Activated T-helper 1 cell treated with Interleukin-2 at 50 U/mL for 16 hours (primary cell): ENCODE measurements at places on chromosomes 3 and 15.

DNA sequence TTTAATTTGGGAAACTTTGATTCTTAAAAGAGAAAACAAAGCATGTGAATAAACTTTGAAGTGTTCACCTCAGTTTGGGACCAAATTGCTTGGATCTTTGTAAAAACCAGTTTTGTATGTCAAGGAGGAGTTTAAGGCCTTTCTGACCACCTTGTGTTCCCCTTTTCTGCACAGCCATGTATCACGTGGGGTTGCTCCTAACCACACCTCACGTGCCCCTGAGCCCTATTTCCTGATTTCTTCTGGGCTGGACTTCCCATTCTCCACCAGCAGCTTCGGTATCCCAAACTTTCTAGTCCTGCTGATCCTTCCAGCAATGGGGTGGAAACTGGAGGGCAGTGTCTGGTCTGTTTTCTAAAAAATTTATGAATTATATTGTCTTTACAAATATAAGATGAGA lies 76.4 kb upstream of the STT3B start:
- no peak for DNase-seq

DNA sequence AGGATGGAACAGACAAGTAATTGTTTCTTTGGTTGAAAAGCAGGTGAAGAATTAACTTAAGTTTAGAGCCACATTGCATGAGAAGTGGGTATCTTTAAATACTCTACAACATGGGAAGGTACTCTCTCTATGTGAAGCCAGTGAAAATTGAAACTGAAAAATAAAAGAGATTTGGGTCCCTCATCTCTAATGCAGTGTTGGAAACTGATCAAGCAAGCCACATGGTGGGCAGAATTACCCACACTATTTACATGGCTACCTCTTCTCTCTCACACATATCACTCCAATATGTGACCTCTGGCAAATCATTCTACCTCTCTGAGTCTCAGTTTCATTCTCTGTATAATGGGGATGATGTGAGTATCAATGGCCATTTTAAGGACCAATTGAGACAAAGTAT lies 339.0 kb downstream of the IL5RA start:
- DNase-seq, result no peak

DNA sequence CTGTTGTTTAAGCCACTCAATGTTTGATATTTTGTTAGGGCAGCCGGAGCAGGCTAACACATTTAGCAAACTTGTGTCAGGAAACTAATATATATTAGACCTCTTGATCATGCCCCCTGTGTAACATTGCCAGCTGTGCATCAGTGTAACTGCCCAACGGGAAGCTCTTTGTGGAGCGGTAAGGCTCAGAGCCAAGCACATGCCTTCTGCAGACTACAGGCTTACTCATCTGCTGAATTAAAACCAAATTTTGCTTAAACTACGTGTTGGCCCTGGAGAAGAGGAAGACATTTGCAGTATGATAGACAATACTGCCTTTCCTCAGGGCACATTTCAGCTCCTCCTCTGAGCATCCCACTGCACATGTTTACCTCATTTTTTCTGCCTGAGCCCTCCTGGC lies 50.5 kb upstream of the KCNMB2 start:
- no peak for DNase-seq

DNA sequence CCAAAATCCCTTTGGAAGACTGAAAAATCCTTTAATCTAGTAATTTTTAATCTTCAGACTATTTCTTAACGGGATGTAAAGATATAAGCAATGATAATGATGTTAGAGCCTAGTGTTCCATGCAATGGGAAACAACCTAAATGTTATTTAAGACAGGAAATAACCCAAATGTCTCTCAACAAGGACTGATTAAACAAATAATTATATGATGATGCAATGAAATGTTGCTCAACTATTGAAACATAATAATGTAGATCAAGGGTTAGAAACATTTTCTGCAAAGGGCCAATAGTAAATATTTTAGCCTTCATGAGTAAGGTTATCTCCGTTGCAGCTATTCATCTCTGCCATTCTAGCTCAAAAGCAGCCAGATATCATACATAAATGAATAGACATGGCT lies 275.4 kb downstream of the NEK10 start:
- no peak for DNase-seq

GRCh38 chr15:71393383-71393782 lies 278.1 kb downstream of the THSD4 start:
- DNase-seq, result no peak

- no peak for DNase-seq
These were observed 42.6 kb upstream of the ACKR4 start for GRCh38 chr3:132554437-132554836.

- DNase-seq, result no peak
These were observed 70.1 kb downstream of the EIF4E3 start for GRCh38 chr3:71655061-71655460.

DNA sequence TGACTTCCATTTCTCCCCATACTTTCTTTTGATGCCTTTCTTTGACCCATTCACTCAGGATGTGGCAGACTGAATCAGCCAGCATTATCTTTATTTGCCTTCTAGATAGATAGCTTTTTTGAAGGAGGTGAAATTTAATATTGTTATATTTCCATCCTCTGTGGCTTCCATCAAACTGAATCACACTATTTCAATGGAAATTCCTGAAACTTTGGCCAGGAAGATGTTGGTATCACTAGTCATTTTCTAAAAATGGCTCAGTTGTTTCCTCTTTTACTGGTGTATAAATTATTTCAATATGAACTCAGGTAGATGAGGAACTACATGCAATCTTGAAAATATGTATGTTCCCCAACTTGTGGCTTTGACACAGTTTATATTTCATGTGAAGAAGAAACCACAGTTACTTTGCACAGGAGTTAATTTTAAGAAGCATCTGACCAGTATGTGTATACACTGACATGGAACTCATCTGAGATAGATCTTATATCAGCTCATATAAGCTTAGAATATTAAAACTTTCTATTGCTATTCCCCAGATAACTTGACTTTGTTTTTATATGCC lies 248.3 kb downstream of the CGGBP1 start:
- no peak for DNase-seq
